ENCODE measurements at places on chromosomes 4 and X.

DNA sequence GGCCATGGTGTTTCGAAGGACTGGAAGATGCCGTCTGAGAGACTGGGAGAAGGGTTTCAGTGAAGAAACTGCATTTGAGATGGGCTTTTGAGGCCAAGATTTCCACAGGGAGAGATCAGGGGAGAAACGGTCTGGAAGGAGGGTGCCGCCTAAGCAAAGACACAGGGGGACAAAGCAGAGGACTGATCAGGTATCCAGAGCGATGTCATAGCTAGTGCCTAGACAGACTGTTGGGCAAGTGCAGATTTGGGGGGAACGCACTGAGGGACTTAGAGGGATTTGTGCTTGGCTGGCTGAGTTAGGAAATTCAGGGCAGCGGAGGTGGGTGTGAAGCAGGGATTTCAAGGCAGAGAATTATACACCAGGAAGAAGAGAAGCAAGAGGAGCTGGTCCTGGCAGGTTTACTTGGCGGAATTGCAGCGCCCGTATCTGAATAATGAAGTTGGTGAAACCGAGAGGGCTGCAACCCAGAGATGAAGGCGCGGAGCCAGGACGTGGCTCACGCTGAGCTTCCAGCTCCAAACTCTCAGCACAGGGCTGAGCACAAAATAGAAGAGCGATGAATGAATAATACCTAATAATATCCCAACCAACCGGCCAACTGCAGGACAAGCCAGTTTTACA is 106.9 kb downstream of the MAML3 start:
- DNase-seq, result no peak

GRCh38 chr4:7315286-7315685 is 119.4 kb downstream of the PSAPL1 start:
- no peak for DNase-seq

- no peak for DNase-seq
Observed at GRCh38 chrX:38664285-38664684, 102.9 kb downstream of the TSPAN7 start.

GRCh38 chrX:110284159-110284558 is 33.7 kb downstream of the AMMECR1 start:
- no peak for DNase-seq

DNA sequence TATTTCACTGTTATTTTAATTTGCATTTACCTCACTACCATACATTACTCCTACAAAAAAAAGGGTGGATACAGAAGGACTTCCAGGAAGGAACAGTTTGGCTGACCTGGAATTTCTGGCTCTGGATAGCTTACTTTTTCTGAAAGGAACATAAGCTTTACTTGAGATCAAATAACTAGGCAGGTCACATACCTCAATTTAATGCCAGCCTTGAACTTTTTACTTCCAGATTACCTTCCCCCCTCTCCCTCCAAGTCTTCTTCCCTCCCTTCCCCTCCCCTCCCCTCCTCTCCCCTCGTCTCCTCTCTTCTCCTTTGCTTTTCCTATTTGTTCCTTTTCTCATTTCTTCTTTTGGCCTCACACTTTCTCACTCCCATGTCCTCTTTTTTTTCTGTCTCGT is 659.2 kb upstream of the AADAT start:
- no peak for DNase-seq
